ENCODE measurements at places on chromosomes 2 and 18. TPM values are rescaled to one million over a fixed set of nuclear protein-coding genes. Genes with fewer than 3 reads are reported as not detected.
A peak's percentile ranks its signal among the peaks of the same experiment; 100 is the strongest.

DTNA gene
- 94.7 TPM for polyA plus RNA-seq

SLC4A5 gene
- polyA plus RNA-seq: 2.9 TPM

ARHGAP28 gene
- 23.7 TPM for polyA plus RNA-seq

CNRIP1 gene
- 22.4 TPM for polyA plus RNA-seq

DNA sequence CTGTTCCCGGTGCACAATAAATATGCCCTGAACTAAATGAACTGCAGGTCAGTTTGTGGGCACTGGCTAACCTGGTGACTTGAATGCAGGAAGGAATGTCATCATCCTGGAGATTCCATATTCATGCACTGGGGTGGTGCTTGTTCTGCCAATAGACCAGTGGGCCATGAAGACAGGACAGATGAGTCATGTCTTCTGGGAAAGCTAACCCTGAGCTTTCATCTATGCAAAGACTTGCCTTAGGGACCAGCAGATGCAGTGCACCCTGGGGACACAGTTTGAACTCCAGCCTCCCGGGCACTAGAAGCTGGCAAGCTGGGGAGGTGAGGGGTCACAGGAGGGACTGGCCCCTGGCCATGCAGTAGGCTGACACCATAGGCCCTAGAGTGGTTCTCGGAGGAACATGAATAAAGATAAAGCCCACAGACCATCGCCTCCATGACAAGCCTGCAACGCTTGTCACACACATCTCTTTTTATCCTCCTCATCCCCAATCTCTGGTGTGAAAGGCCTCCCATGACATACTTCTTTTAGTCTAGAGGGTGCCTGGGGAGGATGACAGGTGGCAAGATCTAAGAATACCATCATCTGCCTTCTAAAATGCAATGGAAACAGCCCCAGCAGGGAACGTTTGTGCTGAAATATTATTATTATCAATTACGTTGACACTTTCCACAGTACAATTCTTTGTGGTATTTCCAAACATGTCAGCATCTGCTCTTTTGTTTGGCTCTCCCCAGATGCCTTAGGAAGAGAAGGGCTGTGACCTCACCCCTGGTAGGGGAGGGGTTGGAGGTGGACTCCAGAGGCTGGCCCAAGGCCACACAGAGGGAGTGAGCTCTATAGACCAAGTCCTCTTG, 267.4 kb upstream of the RAB6C start:
- DNase-seq: no peak

DNA sequence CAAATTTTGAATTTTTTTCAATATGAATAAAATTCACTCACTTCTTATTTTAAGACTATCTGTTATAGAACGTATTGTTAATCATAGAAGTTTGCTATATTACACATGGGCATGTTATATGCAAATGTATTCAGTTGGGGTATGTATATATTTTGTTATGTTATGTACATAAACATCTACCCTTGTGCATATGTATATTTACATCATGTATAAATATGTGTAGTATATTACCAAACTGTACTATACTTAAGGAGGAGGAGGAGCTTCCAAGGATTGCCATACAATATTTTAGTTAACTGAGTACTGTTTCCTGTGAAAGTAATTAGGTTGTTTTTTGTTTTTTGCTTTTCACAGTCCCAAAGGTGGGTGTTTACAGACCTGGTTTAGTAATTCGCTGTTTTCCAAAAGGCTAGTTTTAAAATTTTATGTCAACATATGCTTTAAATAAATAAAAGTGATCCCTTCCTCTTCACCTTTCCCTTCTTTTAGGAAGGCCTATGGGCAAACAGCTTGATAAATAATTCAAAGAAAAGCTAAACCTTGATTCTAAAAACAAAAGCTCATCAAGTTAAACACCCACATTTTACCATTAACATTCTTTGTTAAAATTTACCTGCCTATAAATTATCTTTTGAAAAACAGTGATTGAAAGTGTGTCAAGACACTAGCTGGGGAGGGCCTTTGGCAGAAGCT, 12.9 kb upstream of the POU3F3 start:
- DNase-seq: no peak

- no peak for DNase-seq
Measured at GRCh38 chr2:28419443-28420270, 27.0 kb downstream of the FOSL2 start.

DNA sequence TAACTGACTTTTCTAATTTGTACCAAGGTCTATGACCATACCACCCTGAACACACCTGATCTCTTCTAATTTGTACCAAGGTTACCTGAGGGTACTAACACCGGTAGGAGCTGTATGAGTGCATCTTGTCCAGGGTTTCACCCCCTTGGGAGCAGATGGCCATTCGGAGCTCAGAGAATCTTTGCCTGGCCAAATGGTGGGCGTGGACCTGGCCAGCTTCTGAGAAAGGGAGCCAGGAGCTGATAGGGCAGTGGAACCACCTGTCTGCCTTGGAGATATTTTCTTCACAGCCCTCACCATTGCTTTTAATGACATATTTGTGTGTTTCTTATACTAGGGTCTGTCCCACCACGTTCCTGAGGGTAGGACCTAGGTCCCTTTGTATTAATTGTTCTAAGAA, 188.9 kb downstream of the LDLRAD4 start:
- no peak for DNase-seq

- DNase-seq: no peak
Measured at GRCh38 chr2:194385376-194385775, 1271.7 kb upstream of the SLC39A10 start.

DNA sequence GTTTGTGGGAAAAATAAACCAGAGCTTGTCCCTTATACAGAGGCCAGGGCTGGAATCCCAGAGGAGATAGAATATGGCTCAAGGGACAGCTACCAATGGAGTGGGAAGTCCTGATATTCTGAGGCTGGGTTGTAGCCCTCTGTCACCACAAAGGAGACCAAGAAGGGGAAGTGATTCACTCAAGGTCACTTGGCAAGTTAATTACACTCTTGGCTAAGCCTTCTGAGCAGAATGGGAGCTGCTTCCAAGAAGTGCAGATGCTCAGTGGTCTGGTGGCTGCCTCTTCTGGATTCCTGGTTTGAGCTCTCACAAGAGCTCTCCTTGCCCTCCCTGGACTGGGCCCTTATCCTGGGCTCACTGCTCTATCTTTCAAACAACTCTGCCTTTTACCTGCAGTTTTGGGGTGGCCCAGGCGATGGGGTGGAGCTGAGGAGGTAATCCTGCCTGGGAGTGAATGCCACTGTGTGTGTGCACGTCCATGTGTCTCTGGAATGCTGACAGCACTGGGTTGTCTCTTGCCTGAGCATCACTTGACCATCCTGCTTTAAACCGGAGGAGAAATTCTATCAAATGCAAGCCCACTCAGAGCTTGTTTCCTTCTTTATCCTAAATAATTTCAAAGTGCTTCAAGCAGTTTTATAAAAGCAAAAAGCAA, 168.2 kb downstream of the KCNS3 start:
- DNase-seq: no peak

DNA sequence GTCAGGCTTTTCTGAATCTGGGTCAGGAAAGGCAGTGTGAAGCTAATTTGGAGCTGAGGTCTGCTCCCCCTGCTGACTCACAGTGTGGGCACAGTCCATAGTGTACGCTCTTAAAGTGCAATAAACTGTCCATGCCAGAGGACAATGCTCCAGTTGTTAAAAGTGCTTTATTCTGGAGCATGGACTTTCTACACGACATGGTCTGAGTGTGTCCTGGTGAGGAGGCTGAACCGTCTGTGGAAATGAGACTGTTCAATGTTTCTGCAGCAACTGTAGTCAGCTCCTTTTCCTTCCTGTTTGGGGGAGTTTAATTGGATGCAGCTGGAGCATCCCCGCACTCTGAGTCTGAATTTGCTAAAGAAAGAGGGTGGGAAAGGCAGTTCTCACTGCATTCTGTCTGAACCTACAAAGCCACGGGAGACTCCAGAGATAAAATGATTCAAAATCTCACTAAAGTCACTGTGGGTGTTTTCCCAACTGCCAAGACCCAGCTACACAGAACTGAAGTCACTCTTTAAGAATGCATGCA, 110.2 kb upstream of the TRIB2 start:
- peak; percentile 38 for DNase-seq

GRCh38 chr18:69876490-69876889, 71.2 kb downstream of the CD226 start:
- no peak for DNase-seq

DNA sequence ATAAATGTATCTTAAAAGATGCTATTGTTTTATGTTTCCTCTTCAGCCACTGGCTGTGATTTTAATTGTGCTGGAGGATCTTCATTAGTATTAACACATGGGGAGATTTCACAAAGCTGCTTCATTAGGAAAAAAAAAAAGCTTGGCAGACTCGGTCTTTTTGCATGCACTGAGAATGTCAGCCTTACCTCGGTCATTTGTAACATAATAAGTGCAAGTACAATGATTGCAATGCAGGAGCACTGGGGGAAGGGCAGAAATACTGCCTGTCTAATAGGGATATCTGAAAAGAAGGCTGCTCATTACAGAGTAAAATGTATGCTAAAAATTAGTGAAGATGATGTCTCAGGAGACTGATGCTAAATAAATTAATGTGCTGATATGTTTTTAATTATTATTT, 1.3 kb upstream of the BAZ2B start:
- peak; percentile 50 for DNase-seq

GRCh38 chr2:50649626-50650402, 382.1 kb downstream of the NRXN1 start:
- DNase-seq: no peak

DNA sequence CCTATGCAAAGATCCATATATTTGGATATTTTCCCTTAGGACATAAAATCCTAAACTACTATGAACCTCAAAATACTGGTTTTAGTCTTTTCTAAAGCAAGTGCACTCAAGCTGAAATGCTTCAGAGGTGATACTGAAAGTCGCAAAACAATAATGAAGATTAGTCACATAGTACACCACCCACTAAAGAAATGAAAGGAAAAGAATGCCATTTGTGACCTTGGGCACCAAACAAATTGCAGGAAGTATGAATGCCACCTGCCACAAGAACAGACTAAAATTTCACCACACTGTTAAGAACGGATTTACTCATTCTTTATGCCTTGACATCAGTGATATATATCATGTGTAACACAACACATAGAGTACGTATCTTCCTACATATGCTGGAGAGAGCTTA, 161.5 kb downstream of the ZNF521 start:
- DNase-seq: no peak

DNA sequence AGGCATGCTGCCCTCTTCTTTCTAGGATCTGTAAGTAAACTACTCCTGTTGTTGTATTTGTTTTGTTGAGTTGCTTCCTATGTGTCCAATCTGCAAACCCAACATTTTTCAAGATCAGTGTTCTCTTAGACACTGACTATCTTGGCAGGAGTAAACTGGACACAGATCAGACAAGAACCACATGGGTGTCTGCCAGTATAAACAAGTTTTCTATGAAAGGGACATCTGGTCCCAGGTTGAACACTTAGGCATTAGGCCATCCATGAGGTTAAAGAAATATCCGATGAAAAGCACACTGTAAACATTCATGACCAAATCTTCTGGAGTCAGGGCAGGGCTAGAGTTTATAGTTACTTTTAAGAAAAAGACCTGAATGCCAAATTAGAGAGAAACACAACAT, 441.8 kb downstream of the NYAP2 start:
- no peak for DNase-seq

DNA sequence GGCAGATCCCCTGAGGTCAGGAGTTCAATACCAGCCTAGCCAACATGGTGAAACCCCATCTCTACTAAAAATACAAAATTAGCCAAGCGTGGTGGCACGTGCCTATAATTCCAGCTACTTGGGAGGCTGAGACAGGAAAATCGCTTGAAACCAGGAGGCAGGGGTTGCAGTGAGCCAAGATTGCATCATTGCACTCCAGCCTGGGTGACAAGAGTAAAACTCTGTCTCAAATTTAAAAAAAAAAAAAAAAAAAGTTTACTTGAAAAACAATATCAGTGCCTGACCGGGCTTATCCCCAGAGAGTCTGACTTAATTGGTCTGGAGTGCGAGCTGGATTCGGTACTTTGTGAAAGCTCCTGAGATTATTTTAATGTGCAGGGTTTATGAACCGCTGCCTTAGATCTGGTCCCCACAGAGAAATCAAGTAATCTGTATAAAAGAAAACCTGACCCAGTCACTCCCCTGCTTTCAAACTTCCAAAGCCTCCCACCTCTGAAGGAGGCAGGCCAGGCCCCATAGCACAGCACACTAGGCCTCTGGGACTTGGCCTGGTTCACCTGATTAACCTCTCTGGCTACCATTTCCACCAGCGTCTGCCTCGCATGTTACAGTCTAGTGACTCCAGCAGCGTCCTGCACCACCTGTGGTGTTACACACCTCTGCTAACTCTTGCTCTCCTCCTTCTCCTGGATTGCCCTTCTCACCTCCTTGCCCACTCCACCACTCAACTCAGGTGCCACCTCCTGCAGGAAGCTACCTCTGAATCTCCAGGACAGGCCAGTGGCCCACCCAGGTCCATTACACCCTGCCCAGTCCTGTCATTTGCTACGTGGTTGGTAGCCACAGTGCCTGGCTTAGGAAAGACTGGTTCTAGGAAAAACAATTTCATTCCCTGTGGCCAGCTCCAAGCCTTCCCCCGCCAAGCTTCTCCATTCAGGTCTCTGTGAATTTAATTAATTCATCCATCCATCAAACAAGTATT, 114.3 kb upstream of the PPP1CB start:
- no peak for DNase-seq

DNA sequence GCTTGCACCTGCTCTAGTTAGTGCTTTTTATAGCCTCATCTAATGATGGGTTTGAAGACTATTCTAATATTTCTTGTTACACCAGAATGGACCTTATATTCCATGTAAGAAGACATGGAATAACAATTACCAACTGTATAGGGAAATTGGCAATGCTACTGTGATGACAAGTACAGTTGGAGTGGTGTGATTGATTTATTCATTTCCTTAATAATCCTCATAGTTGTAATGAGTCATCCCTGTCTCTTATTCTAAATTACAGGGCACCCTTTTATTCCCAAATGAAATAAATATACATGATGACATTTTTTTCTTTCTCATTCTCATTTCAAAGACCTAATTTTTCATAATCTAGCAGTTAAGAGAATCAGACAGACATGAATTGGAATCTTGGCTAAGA, 18.3 kb upstream of the TLK1 start:
- DNase-seq: no peak

DNA sequence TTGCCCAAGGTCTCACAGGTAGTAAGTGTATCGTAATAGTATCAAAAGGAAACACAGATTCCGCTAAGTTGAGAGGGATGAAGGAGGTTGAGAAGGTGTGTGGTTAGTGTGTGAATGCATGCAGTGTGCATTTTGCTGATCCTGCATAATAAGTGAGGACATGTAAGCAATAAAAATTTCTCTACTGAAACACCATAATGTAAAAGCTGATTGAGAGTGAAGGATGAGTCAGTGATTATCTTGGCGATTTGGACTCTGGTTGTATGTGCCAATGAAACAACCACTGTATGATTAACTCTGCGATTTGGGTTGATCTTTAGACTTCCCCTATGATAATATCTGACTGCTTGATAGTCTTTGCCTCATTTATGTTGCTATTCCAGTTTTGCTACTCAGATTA, 16.7 kb upstream of the ADGRF3 start:
- DNase-seq: no peak
